SW480 (cell line): ENCODE measurements at places on chromosomes 5 and 9.

DNA sequence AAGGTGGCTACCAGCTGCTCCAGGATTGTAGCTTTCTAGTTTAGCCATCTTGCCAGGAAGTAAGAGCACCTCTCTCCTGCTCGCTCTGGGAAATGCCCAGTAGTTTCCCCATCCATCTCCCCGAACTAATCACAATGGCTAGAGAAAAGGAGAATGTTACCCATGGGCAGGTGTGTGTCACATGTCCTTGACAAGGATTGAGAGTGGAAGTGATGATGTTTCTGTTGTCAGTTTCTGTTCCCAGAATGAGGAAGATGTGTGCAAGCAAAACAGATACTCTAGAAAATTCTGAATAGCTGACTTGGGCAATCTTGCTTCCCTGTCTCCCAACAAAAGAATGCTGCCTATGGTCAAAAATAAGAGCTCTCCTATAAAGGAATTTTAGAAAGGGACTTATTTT, 429.5 kb downstream of the EBF1 start:
- DNase-seq: no peak

GRCh38 chr5:157384971-157385709, 74.9 kb upstream of the NIPAL4 start:
- DNase-seq: no peak

DNA sequence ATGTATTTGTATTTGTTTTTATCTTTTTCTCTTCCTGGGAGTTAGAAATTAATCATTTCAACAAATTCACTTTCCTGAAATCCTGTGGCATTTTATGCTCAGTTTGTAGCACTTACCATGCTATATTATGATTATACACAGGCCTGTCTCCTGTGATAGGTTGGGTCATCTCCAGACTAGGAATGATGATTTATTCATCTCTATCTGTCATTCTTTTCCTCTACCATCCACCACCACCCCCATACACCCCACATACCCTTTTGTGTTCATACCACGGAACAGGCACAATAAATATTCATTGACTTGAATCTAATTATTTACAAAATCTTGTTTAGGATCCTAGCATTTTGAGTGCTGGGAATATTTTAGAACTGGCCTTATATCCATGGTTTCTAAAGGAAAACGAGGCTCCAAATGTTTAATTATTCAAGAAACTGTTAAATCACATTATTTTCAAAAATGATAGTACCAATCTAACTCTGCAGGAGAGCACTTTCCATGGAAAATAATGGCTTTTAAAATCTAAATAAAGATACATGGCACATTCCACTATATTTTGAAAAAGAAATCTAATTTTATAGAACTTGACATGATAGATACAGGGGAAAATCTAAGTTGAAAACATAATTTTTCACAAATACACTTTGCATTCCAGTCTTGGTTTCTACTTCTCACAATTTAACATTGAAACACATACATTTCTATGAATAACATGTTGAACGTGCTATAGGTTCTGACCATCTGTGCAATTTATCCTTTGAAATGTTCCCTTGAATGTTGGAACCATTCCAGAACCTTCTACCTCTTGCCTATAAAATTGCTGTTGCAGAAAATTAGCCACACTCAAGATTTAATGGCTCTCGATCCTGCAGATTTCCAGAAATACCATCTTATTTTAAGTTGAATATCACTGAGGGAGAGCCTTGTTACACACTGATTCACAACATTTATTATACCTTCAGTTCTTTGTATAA, 89.3 kb downstream of the STARD4 start:
- DNase-seq: no peak

- DNase-seq: no peak
Observed at GRCh38 chr5:54905246-54905795, 80.1 kb downstream of the ESM1 start.

DNA sequence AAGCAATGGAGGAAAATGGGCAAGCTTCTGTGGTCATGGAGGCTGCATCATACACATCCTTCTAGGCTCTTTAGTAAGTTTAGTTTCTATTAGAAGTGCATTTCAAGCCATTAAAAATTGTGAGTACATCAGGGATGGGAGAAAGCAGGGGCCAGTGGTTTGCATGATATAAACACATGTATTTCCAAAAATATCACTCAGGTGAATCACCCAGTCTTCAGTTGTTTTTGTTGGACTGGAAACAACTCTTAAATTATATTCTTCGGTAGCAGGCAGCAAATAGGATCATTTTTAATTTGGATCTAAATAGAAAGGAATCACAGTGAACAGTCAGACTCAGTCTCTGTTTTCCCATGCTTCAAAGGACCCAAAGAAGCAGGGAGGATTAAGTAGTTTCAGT, 657.9 kb downstream of the TLR4 start:
- DNase-seq: no peak

GRCh38 chr5:109823597-109823996, 133.9 kb downstream of the MAN2A1 start:
- no peak for DNase-seq

GRCh38 chr5:147688656-147689356, 93.7 kb downstream of the JAKMIP2 start:
- no peak for DNase-seq

DNA sequence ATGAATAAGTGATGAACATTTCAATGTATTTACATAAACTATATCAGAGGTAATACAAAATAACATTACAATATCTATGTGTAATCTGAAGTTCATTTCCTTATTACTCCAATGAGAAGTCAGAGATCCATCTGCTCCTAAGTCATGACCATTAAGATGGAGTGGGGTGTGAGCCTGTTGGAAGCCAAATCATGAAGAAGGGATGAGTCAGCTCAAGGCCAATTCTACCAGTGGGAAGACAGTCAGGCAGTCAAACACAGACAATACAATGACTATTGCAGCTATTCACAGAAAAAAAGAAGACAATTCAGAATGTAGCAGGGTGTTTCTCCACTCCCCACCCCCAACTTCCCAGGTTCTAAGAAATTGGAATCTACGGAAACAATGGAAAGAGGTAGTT, 155.0 kb downstream of the NFIB start:
- no peak for DNase-seq

DNA sequence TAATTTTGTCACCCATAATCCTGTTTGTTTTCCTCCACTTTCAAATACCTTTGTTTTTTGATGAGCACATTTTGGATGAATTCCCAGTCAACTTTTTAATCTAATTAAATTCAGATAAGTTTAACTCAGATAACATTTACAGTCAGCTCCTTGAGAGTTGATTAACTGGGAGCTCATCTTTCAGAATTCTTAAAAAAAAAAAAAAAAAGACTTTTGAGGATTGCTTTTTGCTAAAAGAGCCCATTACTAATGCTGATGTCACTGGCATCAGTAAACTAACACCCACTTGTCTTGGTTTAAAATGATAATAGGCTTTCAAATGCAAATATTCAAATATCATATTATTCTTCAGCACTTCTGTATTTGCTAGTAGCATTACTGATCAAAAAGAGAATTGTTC, 47.1 kb upstream of the NFIB start:
- no peak for DNase-seq

- peak; percentile 92 for DNase-seq
Observed at GRCh38 chr5:142959683-142960657, 189.8 kb downstream of the ARHGAP26 start.

GRCh38 chr9:108356806-108357205, 499.0 kb downstream of the ACTL7B start:
- no peak for DNase-seq

DNA sequence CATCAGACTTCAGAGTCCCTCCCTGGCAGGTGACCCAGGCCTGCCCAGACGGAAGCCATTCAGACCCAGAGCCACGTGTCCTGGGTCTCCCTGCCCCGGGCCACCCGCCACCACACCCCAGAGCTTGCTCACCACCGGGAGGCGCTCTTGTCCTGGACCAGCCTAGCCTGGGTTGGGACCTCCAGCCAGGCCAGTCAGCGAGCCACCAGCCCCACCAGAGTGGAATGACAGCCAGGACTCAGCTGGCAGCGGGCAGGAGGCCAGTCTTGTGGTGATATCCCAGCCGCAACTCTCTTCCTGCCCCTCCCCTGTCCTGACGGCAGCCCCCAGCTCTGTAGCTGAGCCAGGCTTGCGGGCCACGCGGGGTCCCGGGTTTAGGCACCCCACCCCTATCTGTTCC, 1.7 kb upstream of the PTGDS start:
- peak; percentile 59 for DNase-seq

DNA sequence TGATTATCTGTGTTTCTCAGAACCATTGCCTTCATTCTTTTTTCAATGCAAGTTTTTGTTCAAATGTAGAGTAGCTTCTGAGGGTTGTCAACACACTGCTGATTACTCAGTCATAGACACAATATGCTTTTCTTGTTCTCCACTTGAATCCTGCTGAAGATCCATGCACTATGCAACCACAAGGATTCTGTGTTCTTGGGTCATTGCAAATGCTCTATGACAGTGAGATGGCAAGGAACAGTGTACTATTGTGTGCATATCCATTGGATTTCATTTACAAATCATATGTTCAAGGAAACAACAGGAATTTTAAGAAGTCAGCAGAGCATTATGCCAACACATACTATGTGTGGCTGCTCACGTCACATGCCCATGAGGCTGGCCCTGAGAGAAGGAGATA, 1590.2 kb downstream of the EFNA5 start:
- no peak for DNase-seq

- no peak for DNase-seq
Observed at GRCh38 chr5:110324876-110325275, 401.6 kb downstream of the TMEM232 start.

GRCh38 chr9:107734256-107735013, 244.9 kb upstream of the KLF4 start:
- no peak for DNase-seq

DNA sequence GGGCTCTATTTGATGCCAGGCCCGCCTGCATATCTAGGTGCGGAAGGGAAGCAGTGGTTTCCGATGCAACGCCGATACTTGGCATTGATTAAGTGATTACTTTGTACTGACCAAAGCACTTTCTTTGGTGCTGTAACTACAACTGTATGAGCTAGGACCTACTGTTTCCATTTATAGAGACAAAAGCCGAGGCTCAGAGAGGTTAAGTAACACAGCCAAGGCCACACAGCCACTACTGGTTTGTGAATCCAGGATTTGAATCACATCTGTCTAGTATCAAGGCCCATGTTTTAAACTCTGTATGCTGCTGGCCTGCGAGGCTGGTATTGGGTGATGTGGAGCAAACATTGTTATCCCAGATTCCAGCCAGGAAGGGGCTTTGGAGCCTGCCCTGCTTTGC, 41.4 kb downstream of the MVB12B start:
- DNase-seq: no peak

DNA sequence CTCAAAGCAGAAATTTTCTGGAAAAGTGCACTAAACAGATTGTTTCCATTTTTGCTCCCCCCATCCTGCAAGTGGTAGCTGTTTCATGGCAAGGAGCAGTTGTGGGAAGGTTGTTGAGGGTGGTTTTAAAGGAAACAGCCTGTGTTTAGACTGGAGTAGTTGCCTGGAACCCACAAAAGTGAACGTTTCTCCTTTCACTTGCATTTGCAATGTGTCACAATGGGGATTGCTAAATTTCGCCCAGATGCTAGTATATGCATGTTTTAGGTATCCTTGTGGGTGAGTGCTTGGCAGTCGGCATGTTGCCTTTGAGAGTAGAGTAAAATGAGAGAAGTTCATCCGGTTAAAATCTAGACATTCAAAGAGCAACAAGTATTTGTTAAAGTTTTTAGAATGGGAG, 1099.9 kb upstream of the DMAC1 start:
- DNase-seq: no peak

DNA sequence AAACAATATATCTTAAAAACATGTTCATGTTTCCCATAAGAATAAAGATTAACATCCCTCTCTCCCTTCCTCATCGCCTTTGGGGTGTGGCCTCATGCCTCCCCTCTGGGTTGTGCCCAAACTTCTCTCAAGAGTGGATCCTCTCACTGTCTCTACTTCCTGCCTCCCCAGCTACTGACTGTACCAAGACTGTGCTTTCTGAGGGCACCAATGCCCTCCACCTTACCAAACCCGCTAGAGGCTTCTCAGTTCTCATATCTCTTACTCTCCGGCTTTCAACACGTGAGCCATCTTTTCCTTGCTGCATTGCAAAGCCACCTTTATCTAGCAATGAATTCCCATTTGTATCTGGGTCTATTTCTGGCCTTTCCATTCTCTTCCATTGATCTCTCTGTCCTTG, 34.4 kb upstream of the KCNIP1 start:
- DNase-seq: no peak

DNA sequence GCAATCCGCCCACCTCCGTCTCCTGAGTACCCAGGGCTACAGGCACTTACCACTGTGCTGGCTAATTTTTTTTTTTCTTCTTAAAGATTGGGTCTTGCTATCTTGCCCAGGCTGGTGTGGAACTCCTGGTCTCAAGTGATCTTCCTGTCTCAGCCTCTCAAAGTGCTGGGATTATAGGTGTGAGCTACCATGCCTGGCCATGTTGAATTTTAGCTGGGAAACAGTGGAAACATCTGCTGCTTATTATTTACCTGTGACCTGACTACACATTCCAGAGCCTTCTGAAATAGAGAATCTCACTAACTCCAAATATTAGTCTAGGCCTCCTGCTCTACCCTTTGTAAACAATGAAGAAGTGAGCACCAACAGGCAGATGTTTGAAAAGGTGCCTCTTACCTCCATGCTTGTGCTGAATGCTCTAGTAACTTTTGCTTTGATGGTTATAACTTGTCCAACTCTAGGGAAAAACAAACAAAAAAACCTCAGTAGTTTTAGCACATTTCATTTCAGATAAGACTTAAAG, 22.5 kb downstream of the ACOT12 start:
- DNase-seq: no peak
